ENCODE measurements at places on chromosomes 13 and 19.

DNA sequence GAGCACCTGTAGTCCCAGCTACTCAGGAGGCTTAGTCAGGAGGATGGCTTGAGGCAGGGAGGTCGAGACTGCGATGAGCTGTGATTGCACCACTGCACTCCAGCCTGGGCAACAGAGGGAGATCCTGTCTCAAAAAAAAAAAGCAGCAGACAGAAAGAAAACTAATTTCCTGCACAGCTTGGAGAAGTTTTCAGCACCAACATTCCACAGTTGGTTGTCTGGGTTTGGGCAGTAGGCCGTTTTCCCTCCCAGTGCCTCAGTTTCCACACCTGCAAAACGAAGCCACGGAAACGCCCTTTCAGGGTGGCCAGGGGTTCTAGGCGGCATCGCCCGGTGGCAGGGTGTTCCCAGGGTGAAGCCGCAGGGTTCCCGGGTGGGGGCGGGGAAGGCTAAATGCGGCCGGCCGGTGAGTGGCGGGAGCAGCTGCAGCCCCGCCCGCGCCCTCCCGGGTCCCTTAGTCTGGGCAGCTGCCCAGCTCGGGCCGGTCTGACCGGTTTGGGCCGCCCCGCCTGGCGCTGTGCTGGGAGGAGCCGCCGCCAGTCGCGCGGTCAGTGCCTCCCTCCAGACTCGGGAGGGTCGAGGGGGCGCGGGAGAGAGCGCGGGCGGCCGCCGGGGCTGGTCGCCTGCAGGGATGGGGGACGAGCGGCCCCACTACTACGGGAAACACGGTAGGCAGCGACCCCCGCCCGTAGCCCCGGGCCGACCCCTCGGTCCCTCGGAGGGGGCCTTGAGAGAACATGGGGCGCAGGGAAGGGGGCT is at the start of gene SLC44A2:
SLC44A2 (plus strand) TSS at position 551 of the 759 bp plus-strand sequence; CDS start at position 632, 81 bp downstream.
- DNase-seq = peak; percentile 86

- DNase-seq = peak; percentile 43
Measured at GRCh38 chr19:45419396-45419795, 4.3 kb downstream of the ERCC1 start.

- DNase-seq = no peak
Measured at GRCh38 chr13:24128962-24129361, 31.6 kb upstream of the SPATA13 start.

- peak; percentile 79 for DNase-seq
Measured at GRCh38 chr13:40063278-40063698, 407.8 kb downstream of the COG6 start.

- DNase-seq = no peak
Measured at GRCh38 chr13:111289251-111289650, 31.2 kb upstream of the TEX29 start.

- DNase-seq = no peak
Measured at GRCh38 chr13:95784900-95785290, 108.0 kb downstream of the DNAJC3 start.
